ENCODE measurements at places on chromosomes 7 and 10.

DNA sequence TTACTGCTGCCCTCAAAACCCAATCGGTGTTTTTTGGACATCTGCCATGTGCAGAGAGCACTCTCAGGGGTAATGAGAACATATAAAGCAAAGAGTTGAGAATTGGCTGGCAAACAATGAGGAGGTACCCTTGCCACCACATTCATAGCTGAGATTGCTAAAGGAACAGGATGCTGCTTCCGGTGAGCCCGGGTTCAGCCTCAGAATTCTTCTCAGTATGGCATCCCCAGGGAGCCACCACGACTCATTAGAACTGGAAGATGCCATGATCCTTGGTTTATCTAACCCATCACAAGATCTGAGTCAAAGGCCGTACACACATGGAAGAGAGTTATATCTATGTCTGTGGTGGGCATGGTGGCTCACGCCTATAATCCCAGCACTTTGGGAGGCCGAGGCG, 174.4 kb downstream of the ARID5B start:
- no peak for DNase-seq

DNA sequence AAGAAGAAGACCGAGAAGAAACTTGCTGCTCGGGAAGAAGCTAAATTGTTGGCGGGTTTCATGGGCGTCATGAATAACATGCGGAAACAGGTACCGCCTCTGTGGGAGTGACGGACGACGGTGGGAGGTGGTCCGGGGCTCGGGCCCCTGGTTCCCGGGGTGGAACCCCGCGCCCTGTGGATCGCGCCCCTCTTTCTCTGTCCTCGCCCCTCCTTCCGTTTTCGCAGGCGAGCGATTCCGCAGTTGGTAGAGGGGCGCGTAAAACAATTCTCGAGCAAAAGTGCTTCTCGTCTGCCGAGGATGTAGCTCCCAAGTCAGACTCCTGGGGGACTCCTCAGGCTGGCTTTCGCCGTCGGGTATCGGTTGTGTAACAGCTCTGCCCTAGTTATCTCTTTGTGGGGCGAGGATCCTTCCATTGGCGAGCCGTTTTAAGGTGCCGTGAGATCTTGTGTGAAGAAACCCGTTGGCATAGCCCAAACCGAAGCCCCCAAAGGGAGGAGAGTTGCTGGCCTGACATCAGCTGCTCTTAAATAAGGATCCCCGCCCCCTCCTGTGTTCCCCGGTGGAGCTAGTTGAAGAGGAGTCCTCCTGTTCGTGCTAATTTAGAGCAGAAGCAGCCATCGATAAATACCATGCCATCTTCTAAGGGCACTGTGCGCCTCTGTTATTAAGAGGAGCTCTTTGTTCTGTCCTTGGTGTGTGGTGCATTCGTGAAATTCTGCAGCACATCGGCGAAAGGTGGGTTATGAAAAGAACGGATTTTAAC, 655 bp downstream of the KLHL7 start:
- DNase-seq = peak; percentile 42

- DNase-seq = peak; percentile 61
These were observed 983 bp downstream of the FZD8 start for GRCh38 chr10:35640951-35641675.

DNA sequence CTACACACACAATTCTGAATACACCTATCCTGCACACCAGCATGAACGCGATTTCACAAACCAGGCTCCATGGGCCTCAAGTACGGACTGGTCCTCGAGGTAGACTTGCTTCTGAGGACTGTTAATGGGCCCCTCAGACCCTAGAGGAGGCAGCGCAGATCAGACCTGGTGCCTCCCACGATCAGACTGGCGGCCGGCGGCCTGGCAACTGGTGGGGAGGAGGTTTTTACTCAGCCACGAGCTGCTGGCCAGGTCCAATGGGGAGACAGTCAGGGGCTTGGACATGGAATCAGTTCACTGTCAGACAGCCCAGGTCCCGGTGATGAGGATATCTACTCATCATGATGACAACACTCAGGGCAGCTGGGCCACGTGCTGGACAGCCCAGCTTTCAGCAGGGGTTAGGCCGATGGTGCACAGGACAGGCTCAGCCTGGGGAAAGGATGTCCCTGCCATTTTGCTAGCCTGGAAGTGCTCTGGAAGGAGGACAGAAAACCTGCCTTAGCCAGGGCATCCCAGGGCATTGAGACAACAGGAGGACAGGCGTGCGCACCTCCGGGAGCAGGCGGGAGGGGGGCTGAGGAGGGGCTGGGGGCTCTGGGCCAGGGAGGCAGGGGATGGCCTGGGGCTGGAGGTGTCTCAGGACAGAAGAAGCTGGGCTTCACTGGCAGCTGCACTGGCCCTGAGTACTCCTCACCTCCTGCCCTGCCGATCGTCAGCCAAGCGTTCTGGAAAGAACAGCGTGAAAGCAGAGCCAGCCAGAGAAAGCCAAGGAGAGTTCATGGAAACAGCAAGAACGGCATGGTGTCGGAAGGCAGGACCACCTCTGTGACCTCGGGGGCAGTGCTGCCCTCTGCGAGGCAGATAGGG, 48.0 kb upstream of the RASGEF1A start:
- DNase-seq = no peak

- no peak for DNase-seq
These were observed 20.9 kb upstream of the LYZL1 start for GRCh38 chr10:29268011-29268410.

DNA sequence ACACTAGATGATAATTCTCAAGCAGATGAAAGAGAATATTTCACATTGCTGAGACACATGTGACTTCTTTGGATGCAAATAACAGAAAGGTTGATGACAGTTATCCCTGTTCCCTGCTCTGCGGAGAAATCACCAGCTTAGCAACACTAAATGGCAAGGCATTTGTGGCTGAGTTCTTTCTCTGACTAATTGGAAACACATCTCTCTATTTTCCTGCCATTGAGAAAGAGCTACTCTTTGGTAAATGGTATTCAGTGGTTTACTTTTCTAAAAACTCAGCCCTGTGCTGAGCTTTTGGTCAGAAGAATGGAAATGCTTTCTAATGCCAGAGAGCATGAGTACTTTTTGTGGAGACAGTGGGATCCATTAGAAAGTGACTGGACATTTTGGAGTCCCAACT, 771.4 kb downstream of the LRMDA start:
- no peak for DNase-seq

GRCh38 chr7:91940171-91940570, 491 bp upstream of the AKAP9 start:
- no peak for DNase-seq

DNA sequence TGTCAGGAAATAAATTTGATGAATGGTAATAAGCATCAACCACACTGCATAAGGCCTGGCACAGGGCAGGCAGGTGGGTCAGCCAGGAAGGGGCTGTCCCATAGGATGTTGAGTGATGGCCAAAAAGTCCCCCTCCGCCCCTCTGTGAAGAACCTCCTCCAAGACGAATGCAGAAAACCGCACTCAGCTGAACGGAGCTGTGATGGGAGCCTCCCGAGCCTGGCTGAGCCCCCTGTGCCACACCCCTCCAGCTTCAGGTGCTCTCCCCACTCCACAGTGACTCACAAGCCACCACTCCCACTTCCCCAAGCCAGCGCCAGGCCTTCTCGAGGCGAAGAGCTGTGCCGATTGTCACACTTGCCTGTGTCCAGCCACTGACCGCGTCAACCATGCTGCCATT, 184.2 kb downstream of the MAD1L1 start:
- DNase-seq = no peak

- no peak for DNase-seq
These were observed 34.4 kb downstream of the UNC5B start for GRCh38 chr10:71246591-71247413.

DNA sequence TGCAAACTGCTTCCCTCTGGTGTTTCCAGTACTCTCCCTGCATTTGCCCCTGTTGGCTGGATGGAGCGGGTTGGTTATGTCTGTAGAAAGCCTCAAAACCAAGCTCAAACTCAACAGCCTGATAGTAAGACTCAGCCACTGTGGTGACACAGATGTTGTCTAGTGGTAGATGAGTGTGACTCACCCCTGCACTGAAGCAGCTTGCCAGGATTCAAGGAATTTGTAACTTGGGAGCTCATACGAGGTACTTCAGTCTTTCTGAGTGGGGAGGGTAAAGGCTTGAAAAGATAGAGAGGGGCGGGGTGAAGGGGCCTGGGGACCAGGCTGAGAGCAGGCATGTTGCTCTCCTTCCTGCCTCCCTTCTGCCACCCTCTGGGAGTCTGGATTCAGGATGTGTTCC, 22.9 kb upstream of the AQP1 start:
- no peak for DNase-seq

- no peak for DNase-seq
These were observed 210.8 kb downstream of the DNAJB6 start for GRCh38 chr7:157547611-157548010.

GRCh38 chr10:11386044-11386443, 225.4 kb downstream of the USP6NL start:
- no peak for DNase-seq

DNA sequence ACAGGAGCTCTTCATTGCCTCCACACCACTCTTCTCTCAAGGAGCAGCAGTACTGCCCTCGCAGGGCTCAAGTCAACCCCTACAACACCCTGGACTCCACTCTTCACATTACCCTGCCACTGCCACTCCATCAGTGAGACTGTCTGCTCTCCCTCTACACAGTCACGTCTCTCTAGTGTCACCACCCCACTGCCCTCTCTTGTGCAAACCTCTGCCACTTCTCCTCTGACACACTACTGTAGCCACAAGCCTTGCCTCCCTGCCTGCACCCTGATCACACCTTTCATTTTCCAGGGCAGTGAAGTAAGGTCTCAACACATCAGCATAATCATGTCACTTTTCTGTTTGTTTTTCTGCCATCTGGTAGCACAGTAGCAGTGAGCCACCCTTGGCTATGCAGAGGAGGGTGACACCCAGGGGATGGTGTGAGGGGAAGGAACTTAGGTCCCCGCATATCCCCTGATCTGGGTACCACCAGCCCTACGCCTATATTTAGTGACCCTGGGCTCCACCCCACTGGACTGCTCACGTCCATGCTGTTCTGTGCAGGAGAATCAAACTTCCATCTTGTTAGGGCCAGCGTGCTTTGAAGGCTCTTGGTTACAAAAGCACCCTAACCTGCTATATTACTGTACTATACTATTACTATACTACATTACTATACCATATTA, 1.6 kb downstream of the C10orf143 start:
- no peak for DNase-seq

- no peak for DNase-seq
These were observed 98.3 kb downstream of the KCNMA1 start for GRCh38 chr10:77539147-77539935.

DNA sequence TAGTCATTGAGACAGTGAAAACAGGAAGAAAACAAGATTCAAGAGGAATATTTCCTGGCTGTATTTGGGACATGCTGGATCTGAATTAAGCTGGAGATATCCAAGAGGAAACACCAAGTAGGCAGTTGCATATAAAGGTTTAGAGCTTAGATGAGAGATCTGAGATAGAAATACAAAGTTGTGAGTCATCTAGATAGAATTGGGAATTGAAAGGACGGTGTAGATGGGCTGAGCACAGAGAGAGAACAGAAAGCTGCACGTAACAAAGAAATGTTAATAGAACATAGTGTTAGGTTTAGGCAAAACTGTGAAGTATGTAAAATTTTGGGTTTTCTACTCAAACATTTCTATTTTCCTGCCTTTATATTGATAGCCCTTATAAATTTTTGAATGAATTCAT, 218.5 kb upstream of the TMEM196 start:
- DNase-seq = no peak

- no peak for DNase-seq
These were observed 23.4 kb upstream of the AKR1C3 start for GRCh38 chr10:5070648-5071410.

- DNase-seq = no peak
These were observed 719.2 kb upstream of the MBL2 start for GRCh38 chr10:53491774-53492173.

DNA sequence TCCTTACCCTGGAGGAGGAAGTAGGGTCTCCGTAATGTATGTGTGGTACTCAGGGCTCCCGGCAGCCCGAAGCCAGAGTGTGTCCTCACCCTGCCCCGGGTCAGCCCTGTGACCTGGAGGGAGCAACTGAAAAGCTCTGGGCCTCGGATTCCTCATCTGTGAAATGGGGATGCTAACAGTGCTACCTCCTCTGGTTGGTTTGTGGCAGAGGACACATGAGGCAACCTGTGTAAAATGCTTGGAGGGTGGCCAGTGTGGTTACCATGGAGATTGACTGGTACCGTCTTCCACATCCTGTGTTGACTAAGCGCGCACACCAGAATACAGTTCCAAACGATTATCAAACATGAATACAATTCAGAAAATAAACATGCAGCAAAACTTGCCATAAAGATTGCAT, 163.8 kb upstream of the KLF6 start:
- peak; percentile 37 for DNase-seq

DNA sequence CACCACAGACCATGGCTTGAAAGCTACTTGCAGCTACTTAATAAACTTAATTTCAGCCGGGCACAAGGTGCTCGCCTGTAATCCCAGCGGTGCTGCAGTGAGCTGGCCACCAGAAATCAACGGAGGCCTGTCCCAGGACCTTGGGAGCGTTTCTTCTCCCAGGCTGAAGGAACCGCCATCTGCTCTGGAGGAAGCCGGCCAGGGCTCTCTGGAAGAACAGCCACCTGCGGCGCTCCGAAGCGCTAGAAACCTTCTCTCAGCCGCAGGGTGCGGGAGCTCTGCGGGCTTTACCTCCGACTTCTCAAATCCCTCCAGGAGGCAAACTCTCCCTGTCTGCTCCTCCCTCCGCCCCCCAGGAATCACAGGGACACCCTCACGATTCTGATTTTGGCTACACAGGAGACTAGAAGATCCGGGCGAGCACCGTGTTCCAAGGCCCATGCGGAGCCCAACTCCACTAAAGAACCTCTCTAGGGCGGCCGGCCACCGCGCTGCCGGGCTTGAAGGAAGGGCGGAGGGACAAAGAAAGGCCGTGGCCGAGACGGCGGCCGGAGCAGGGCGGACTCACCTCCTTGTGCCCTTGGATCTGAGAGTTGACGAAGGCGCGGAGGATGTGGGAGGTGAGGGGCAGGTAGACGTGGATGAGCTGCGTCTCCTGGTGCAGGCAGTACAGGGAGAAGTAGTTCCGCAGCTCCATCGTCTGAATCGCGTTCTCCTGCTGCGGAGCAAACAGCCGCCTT, 14.4 kb downstream of the NUDT1 start:
- DNase-seq = no peak

- peak; percentile 9 for DNase-seq
These were observed 70.0 kb downstream of the CAMK1D start for GRCh38 chr10:12419262-12419847.

GRCh38 chr10:98790817-98791216, 344.1 kb upstream of the HPS1 start:
- DNase-seq = no peak

DNA sequence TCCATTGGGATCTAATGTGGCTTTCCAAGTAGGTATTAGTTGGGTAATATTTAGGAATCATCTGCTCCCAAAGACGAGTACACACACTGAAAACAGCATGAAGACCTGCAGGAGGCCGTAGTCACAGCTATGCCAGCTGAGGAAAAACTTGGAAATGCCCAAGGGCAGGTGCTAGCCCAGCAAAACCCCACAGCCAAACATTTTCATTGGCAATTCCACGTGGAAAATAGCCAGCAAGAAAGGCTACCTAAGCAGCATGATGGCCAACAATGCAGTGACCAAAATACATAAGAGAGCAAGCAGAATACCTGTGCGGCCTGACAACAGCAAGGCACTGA, 32.7 kb downstream of the DOCK4 start:
- no peak for DNase-seq

Data from T-helper 1 cell (primary cell).